Stimulated activated CD8-positive, alpha-beta memory T cell treated with anti-CD3 and anti-CD28 coated beads, Interleukin-7, amount 100 ng/mL, for 24 hours (primary cell): ENCODE measurements at places on chromosomes 5 and 9.

- no peak for DNase-seq
Observed at GRCh38 chr5:179805529-179806249, 977 bp downstream of the MGAT4B start.

- DNase-seq = no peak
Observed at GRCh38 chr9:5896863-5897262, 6.2 kb downstream of the MLANA start.

DNA sequence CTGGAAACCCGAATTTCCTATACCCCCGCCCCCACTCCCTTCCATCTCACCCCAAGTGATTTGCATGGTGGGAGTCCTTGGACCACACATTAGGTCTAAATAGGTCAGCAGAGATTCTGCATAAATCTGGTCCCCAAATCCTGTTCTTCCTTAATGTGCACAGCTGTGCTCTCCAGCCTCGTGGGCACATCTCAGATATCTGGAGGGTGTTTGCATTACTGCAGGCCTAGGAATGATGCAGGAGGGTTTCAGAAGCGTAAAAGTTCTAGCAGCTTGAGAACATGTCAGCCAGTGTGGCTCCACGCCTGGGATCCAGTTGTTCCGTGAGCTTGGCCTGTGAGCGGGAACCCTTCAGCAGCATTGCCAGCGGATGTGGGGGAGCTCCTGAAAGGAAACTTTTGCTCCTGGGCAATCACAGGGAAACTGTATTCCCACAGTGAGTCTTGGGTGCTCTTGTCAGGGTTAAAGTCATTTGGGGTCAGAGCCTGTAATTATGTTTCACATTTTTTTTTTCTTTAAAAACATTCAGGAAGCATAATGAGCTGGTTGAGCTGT is 12.9 kb downstream of the ARHGAP26 start:
- no peak for DNase-seq

DNA sequence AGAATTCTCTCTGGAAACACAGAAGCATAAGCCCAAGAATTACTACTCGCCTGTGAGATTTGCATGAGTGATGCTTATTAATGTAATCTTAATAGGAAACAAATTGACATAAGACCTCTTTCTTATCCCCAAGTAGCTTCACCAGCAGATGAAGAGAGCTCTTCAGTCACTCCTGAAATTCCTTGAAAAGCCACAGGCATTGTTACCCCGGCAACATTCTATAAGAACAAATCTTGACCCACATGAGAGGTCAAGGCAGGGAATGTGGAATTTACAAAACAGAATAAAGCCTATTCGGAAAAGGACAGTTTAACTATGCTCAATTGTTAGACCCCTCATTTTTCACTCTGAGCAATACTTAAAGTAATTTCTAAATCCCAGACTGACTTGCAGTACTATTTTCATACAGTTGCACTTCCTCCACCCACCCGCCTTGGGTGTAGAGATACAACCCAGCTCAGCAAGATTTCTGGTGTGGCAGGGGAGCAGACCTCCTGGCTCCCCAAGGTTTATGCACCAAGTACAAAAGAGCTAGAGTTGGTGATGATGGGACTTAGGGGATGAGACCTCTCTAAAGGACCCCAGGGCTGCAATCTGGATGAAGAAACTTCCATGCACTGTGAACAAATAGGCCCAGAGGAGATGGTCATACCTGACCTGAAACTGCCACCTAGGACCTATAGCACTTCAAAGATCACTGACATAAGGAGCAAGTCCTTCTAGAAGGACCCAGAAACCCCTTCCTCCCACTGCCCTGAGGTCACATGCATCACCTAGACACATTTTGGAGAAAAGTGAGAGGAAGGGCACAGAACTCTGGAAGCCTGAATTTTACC is 242.1 kb downstream of the ZNF608 start:
- no peak for DNase-seq

DNA sequence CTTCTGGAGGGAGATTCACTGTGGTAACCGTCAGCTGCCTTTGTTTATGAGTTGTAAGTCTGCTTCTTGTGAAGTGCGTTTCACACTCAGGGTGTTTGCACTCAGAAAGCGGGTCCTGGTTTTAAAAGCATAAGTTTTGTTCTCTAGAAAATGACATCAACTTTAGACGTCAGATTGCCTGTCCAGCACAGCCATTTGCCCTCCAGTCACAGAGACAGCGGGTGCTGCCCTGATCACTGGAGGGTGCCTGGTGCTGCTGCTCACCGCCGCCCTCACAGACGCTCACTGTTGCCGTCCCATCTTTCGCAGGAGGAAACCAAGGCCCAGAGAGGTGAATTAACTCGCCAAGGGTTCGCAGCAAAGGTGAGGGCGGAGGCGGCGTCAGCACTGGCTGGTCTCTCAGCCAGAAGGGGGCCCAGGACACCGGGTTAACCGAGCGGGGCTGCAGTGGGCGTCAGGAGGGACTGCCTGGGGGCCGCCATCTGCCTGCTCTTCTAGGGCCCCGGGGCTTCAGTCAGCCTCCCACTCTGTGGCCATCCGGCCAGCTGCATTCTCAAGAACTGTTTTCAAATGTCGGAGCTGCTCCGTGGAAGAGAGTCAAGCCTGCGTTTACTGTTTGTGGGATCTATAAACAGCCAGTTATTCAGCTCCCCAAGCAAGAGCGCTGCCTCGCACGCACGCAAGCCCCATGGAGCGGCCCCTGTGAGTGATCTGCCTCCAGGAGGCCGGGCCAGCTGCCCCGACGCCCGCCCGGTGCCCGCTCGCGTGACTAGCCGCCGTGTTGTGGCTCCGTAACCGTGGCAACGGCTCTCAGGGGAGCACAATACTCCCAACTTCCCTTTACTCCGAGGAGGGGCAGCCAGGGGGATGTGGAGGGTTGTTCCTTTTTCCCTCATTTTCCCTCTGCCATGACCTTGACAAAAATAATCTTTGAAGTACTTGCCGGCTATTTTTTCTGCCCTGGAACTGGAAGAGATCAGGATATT is 43.4 kb upstream of the EXOC3 start:
- peak; percentile 37 for DNase-seq

GRCh38 chr5:112708103-112708622 is 29.5 kb upstream of the APC start:
- no peak for DNase-seq

GRCh38 chr5:116575326-116576052 is 866 bp upstream of the SEMA6A start:
- DNase-seq = no peak

DNA sequence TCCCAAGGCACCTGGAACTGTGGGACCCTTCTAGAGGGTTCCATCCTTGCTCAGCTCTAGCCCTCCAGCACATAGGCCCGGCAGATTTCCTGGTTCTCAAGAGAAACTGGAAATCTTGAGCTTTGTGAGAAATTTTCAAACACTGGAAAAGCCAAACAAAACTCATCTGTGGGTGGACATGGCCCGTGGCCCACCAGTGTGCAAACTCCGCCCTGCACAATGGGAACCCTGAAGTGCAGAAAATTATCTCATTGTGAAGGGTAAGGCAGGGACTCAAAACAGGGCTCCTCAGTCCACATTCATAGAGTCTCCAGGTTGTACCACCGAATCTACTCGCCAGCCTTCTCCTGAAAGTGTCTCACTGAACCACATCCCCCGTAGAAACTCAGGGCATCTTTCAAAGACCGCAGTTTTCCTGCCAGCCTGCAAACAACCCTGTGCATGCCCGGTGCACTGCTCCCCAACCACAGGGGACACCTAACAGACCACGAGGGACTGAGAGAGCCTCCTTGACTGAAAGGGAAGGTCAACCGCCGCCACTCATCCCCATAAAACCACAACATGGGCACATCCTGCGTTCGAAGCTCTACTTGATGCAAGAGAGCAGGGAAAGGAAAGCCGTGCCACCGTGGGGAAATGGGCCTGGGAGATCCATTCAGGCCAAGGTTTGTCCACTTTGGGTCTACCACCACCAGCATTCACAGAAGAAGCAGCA is 18.1 kb downstream of the ADAMTS2 start:
- no peak for DNase-seq
